ENCODE measurements at places on chromosomes 4 and X. TPM values are rescaled to one million over a fixed set of nuclear protein-coding genes. Genes with fewer than 3 reads are reported as not detected.

XAGE2 gene
- total RNA-seq, result not detected

FRMPD4 gene
- total RNA-seq, result not detected

GRCh38 chrX:9953396-9953795 is 13.8 kb upstream of the CLDN34 start:
- peaks cover 10% of the 10 kb centered on the region for H3K27me3 ChIP-seq
- H3K27ac ChIP-seq, result no peak overlapping the region
- H3K36me3 ChIP-seq, result no peaks in the 10 kb centered on the region
- H3K4me3 ChIP-seq, result no peak overlapping the region
- H3K4me1 ChIP-seq, result no peaks in the 10 kb centered on the region
- DNase-seq, result no peak

DNA sequence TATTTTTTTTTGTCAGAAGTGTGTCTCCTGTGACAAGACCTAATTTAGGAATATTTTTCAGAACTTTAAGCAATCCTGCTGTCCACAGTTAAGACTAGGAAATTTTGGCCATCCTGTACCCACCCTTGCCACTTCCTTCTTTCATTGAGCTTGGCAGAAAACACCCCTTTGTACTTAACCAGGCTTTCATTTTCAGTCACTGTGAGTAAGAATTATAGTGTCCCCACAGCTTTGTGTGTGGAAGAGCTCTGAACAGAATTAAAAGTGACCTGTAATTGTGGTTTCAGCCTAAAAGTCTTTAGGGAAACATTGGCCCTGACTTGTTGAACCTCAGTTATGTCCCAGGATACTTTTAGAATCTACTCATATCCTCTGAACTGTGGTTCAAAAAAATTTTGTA is 153.7 kb upstream of the BMP3 start:
- no peak overlapping the region for H3K4me3 ChIP-seq
- H3K27ac ChIP-seq, result no peak overlapping the region
- H3K4me1 ChIP-seq, result no peaks in the 10 kb centered on the region
- H3K36me3 ChIP-seq, result no peaks in the 10 kb centered on the region

DNA sequence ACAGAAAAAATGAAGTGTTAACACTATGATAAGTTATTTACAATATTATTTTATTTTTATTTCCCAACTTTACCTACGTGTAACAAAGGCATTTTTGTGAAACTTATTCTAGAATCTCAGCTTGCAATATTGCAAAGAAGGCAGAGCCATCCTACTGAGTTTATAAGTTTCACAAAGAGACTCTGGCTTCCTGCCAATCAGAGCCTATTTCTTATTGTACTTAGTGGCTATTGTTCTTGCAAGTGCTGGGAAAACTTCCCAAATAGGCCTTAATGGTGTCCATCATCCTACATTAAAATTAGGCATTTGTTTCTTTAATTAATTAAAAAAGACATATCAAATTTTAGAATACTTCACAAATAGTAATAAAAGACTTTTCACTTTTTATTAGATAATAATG is 233.2 kb downstream of the EPHA5 start:
- H3K4me3 ChIP-seq, result no peak overlapping the region
- no peaks in the 10 kb centered on the region for H3K36me3 ChIP-seq
- DNase-seq, result no peak
- no peaks in the 10 kb centered on the region for H3K4me1 ChIP-seq
- no peak overlapping the region for H3K27ac ChIP-seq
- H3K27me3 ChIP-seq, result no peaks in the 10 kb centered on the region

All from activated T-helper 1 cell treated with anti-CD3 and anti-CD28 coated beads, Interleukin-12 subunit alpha, Interleukin-12 subunit beta, Interleukin-2, Interleukin-4 antibody, amounts not matched to agents 30 ng/mL and 10 ng/mL and 1 ng/mL, durations not matched to agents 14 hours and 24 hours and 36 hours (primary cell).